ENCODE measurements at places on chromosomes 5 and 9.

GRCh38 chr5:60521376-60522291 is 178.3 kb downstream of the DEPDC1B start:
- H3K27me3 ChIP-seq = no peaks in the 10 kb centered on the region
- H3K4me3 ChIP-seq = no peak overlapping the region
- no peaks in the 10 kb centered on the region for H3K36me3 ChIP-seq
- no peak for DNase-seq

GRCh38 chr5:172647352-172648012 is 6.4 kb downstream of the NEURL1B start:
- peaks cover 7% of the 10 kb centered on the region for H3K27me3 ChIP-seq
- no peak overlapping the region for H3K27ac ChIP-seq
- no peak overlapping the region for H3K4me3 ChIP-seq
- no peaks in the 10 kb centered on the region for H3K36me3 ChIP-seq
- no peak for DNase-seq
- H3K4me1 ChIP-seq = no peaks in the 10 kb centered on the region

- H3K36me3 ChIP-seq = no peaks in the 10 kb centered on the region
- H3K4me3 ChIP-seq = no peak overlapping the region
- no peaks in the 10 kb centered on the region for H3K4me1 ChIP-seq
- no peak overlapping the region for H3K27ac ChIP-seq
- no peak for DNase-seq
Observed at GRCh38 chr5:150587856-150588595, 52.4 kb upstream of the SYNPO start.

- H3K36me3 ChIP-seq = no peaks in the 10 kb centered on the region
- H3K27me3 ChIP-seq = peaks cover 8% of the 10 kb centered on the region
- H3K4me1 ChIP-seq = peaks cover 1% of the 10 kb centered on the region
- H3K27ac ChIP-seq = no peak overlapping the region
Observed at GRCh38 chr5:169307646-169308045, 6.7 kb upstream of the SLIT3 start.

DNA sequence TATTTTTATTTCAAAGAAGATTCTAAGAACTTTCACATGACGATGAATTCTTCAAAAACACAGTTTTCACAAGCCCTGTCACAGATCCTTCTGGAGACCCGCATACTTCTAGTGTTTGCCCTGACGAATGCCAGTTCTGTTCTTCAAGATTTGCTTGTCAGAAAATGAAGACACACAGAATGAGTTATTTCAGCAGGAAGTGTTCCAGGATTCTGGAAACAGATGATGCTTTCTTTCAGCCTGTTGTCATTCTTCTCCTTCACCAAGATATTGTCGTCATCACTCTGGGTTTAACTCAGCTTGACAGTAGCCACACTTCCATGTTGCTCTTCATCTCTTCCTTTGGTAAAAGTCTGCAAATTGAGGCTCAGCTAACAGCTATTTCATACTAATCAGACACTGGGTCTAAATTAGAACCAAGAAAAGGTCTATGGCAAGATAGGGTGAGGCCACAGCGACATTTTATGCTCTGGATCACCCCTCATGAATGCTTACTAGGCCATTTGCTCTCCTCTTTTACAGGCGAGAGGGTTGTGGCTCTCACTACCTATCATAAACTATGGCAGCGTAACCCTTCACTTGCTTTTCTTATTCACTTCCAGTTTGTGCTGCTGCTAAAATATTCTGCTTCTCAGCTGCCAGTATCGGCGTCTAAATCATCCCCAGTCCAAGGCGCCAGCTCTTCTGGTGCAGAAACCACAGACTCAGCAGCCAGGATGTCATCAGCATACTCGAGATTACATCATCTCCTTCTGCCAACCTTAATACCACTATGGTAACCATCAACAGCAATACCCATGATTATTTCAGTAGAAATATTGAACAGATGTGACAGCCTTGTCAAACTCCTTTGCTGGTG is 159.6 kb upstream of the TBCA start:
- peak; percentile 21 for DNase-seq
- H3K4me1 ChIP-seq = peaks cover 9% of the 10 kb centered on the region
- no peak overlapping the region for H3K4me3 ChIP-seq
